CD4-positive, alpha-beta memory T cell (primary cell): ENCODE measurements at places on chromosomes 4 and X.

GRCh38 chr4:31234494-31234893, 514.3 kb downstream of the PCDH7 start:
- DNase-seq, result no peak

GRCh38 chrX:123581586-123581985, 151.3 kb downstream of the THOC2 start:
- DNase-seq, result no peak

GRCh38 chr4:6250235-6250983, 19.2 kb upstream of the WFS1 start:
- peak; percentile 68 for DNase-seq

- DNase-seq, result no peak
Observed at GRCh38 chrX:97016106-97016505, 132.4 kb downstream of the RPA4 start.

DNA sequence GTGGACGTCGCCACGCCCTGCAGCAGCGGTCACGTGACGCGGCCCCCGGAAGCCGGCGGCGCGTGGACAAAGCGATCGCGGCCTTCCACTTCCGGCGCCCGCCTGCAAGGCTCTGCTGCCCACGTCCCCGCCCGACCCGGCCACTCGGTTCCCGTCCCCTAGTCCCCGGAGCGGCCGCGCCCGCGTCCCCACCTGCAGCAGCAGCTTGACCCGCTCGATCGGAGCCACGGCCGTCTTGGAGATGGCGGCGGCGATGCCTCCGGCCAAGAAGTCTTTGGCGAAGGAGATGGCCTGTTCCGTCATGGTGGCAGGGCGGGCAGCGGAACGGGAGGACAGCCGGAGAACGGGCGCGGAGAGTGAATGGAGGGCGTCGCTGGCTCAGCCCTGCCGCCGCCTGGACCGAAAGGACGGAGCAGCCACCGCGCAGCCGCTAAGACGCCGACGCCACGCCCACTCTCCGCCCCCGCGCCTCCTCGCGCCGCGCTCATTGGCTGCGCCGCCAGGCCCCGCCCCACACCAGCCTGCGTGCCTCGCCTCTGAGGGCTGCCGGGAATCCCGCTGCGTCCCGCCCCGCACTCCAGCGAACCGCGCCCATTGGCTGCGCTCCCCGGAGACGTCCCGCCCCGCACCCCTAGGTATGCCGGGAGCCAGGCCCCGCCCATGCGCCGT, at the start of gene SLC25A6:
TSS of gene SLC25A6 (minus strand) at position 407 of the 669 bp plus-strand sequence. CDS start at position 303, 104 bp downstream.
- DNase-seq, result peak; percentile 98

- DNase-seq, result no peak
Observed at GRCh38 chr4:122963216-122963615, 40.8 kb upstream of the NUDT6 start.

GRCh38 chrX:110204986-110205385, 112.9 kb downstream of the AMMECR1 start:
- DNase-seq, result no peak

DNA sequence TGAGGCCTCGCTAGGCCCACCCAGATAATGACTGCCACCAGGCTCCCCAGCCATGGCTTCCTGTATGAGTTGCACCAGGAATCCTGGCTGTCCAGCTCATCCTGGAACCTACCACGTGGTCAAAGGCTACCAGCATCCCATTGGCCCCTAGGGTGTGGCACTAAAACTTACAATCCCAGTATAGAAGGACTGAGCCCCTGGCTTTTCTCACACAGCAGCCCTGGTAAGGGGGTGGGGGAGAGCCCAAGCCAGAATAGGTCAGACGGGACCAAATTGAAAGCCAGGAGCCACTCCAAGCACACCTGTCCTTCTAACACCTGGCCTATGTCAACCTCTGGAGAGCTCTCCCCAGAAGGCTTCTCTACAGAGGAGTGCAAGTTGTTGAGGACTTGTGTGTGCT, 269.3 kb upstream of the AGTR2 start:
- DNase-seq, result no peak

GRCh38 chr4:10008609-10009005, 12.7 kb downstream of the SLC2A9 start:
- DNase-seq, result no peak

- DNase-seq, result no peak
Observed at GRCh38 chr4:17894421-17894820, 83.6 kb downstream of the NCAPG start.

DNA sequence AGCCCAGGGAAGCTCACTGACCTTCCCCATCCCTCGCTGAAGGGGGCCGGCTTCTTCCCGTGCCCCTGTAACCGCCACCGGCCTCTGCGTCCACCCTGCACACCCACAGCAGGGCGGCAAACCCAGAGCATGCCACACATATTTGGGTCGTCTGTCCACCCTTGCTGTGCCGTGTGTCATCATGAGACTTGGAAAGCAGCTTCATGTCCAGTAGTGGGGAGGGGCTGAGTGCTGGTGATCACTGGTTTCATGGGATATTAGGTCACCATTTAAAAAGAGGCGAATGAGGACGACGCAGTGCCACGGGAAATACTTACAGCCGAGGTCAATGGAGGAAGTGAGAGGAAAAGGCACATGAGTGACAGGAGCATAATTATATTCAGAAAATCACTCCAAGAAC, 74.8 kb downstream of the HTRA3 start:
- no peak for DNase-seq

GRCh38 chr4:175875993-175876771, 64.1 kb upstream of the GPM6A start:
- no peak for DNase-seq

DNA sequence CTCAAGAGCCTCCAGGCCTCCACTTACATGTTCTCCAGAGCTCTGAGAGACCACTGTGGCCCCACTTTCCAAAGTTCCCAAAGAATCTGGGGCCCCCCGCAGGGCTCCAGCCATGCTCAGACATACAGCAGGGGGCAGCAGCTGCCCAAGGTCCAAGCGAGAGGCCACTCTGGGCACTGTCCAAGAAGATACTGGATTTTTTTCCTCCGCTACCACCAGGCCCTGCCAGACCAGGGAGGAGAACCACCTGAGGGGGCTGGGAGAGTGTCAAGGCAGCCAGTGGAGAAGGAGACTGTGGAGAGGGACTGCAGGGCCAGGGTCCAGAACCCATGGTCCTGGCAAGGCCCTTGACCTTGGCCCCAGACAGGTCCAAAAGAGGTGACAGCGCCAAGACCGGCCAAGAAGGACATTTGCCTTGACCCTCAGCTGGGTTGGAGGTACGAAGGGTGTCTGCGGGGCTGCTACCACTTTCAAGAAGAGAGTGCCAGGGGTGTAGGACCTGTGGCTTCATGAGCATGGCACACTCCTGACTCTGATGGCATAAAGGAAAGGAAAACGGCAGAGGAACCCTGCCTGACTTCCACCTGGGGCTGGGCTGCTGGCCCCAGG, 5.3 kb downstream of the EMD start:
- no peak for DNase-seq

GRCh38 chr4:54027311-54027710, 37.1 kb downstream of the CHIC2 start:
- no peak for DNase-seq

- DNase-seq, result no peak
Observed at GRCh38 chr4:99029852-99030251, 34.3 kb downstream of the METAP1 start.

DNA sequence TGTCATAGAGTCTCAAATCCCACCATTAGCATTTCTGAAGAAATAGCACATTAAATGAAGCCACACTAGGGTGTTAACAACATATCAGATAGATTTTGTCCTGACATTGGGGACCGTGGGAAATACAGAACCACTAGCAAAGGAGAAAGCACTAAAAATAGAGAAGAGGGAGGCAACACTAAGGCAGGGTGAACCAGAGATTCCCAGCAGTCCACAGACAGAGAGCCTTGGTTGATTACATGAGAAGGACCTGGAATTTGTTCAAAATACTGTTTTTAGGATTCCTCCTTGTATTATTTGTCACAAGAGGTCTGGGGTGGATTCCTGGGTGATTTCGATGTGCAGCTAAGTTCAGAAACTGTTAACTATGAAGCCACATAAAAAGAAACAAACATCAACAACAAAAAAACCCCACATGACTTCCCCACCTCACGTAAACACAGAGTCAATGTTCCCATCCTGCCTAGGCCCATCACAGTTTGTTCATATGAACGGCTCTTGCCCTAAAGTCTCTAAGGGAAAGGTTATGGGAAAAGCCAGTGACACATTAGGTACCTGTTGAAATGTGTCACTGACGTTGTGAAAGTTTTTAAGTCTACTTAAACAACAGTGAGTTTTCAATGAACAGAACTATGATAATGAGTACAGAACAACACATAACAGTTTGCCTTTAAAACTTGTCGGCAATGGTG, 23.6 kb upstream of the GRSF1 start:
- DNase-seq, result no peak

DNA sequence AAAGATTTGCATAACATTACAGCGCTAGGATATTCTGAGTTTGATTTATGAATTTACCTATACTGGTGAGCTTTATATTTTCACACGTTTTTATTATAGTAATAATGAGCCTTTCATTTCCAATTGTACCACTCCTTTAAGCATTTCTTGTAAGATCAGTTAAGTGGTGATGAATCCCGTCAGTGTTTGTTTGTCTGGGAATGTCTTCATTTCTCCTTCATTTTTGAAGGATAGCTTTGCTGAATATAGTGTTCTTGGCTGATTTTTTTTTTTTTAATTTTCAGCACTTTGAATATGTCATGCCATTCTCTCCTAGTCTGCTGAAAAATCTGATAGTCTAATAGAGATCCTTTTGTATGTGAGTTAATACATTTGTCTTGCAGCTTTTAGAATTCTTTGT, 70.1 kb downstream of the IL15 start:
- no peak for DNase-seq

DNA sequence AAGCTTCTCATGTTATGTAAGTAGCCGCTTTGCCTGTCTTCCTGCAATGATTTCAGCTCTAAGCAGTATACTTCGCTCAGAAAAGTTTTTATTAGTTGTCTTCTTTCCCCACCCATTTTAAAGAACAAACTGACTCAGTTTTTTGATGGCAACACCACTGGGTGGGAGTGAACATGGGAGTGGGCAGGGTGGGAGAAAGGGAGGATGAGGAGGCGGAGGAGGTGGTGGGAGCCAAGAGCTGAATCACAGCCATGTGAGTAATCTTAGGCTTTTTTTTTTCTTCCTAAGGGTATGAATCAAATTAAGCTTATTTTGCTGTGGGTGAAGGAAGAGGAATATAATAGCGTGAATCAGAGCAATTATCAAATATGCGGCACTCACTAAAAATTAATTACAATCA, 574.3 kb upstream of the DIPK2B start:
- no peak for DNase-seq

DNA sequence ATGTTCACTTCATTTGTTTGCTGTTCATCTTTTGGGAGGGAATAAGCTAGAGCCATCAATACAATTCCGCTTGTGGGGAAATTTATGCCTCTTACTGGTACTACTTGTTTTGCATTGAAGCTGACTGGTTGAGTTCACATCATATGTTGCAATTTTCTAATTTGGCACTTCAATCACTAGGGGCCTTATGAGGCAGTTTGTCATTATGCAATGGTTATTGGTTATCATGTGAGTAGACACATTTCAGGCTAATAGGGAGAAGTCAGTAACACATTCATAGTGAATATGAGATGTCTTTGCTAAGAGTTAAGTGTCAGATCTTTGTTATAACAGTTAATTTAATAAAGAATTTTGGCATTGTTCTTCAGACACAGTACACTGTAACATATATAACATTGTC, 5.0 kb downstream of the RPL36A start:
- no peak for DNase-seq

DNA sequence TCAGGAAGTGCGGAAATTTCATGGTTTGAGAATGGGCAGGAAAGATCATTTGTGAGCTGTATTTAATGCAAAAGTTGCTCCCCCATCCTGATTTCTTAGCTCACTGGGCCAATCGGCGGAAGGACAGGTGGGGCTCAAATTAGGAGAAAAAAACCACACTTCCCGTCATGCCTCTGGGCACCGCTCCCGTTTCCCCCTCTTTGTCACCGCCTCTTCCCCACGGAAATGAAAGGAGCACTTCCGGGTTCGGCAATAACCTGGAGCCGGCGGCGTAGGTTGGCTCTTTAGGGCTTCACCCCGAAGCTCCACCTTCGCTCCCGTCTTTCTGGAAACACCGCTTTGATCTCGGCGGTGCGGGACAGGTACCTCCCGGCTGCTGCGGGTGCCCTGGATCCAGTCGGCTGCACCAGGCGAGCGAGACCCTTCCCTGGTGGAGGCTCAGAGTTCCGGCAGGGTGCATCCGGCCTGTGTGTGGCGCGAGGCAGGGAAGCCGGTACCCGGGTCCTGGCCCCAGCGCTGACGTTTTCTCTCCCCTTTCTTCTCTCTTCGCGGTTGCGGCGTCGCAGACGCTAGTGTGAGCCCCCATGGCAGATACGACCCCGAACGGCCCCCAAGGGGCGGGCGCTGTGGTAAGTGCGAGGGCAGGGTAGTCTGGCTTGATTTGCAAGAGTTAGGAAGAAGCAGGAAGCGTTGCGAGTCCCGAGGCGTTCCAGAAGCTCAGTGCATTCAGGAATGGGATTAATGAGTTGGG, at the start of gene TMEM33:
TSS of gene TMEM33 (plus strand) at position 529 of the 751 bp plus-strand sequence. CDS start at position 585, 56 bp downstream.
- DNase-seq, result peak; percentile 77
